ENCODE measurements at places on chromosomes 12 and 14. TPM values are rescaled to one million over a fixed set of nuclear protein-coding genes. Genes with fewer than 3 reads are reported as not detected.

DNA sequence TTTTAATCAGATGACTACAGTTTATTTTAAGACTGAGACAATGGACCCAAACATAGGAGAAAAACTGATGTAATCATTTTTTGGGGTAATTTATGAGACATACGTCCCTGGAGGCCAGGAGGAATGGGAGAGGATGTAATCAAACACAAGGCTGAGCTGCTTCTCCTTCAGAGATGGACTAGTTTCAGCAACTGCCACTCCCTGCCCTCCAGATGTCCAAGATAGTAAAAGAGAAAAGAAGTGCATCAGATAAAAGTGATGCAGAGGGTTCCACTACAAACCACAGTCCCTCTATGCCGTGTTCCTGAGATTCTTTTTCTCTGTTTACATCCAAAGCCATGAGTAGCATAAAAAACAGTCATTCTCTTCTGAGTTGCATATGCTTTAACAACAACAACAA is 101.1 kb downstream of the DACT1 start:
- peak; percentile 58 for DNase-seq

PTPRB gene
- polyA plus RNA-seq: 3.8 TPM

RDH12 gene
- not detected for polyA plus RNA-seq

DNA sequence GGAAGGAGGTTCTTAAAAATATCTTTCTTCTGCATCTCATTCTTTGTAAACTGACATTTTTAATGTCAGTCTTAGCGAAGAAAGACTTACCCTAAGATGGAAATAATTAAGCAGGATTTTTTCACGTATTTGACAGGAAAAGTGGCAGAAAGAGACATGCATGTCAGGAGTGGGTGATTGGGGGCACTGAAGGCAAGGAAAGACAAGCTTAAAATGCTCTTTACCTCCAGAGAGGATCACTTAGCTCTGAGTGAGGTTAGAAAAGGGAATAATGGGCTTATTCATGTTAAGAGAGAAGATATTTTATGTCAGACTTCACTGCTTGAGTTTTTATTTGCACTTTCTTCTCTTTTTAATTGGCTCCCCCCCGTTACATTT is 1358.2 kb upstream of the TMEM132C start:
- no peak for DNase-seq

PLEKHG7 gene
- not detected for polyA plus RNA-seq

- peak; percentile 85 for DNase-seq
These were observed 2.2 kb downstream of the TBPL2 start for GRCh38 chr14:55438066-55438683.

DNA sequence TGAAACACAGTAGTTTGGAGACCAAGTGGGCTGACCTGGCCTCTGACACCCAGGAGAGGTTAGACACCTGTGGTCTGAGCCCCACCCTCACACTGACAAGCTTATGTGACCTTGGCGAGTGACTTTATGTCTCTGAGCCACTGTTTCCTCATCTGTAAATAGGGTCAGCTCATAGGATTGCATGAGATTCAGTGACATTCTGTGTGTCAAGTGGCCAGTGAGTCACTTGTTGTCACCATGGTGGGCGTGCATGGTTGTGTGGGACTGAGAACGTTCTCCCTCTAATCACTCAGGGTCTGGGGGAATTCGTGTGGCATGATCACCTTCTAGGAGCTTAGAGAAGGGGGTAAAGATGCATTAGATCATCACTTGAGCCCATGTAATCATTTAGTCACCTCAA is 146.4 kb downstream of the PHETA1 start:
- DNase-seq: no peak

- DNase-seq: peak; percentile 87
These were observed 91.4 kb downstream of the PLEKHA5 start for GRCh38 chr12:19220852-19221466.

DNA sequence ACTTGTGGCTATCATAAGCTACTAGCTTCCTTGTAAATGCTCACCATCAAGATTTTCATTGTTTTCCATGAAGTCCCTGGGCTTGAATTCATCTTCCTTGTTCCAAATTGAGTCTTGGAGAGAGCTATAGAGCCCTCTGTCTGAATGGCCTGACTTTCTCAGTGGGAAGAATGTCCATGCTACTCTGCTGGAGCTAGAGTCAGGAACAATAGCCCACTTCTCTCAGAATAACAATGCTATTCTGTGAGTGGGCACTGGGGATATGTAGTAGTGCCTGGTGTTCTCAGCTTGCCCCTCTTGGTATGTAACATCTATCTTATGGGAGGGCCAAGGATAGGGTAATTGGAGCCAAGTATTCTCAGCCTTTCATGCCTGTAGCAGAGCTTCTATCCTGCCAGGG is 127.6 kb upstream of the TRHDE start:
- DNase-seq: no peak

DNA sequence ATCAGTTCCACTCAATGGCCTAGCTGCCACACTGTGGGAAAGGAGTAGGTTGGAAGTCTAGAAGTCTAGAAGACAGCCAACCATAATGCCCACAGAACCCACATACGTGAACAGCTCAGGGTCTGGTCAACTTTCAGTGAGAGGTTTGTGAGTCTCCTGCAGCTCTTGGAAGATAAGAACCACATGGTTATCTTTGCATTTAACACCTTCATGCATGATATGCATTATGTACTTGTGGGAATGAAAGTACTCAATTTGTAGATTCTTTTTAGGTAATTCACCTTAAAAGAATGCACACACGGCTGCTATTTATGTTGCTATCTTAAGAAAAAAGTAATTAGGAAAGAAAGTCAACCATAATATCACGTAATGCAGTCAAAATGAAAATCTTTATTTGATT is 126.7 kb downstream of the ESRRB start:
- DNase-seq: no peak

DNA sequence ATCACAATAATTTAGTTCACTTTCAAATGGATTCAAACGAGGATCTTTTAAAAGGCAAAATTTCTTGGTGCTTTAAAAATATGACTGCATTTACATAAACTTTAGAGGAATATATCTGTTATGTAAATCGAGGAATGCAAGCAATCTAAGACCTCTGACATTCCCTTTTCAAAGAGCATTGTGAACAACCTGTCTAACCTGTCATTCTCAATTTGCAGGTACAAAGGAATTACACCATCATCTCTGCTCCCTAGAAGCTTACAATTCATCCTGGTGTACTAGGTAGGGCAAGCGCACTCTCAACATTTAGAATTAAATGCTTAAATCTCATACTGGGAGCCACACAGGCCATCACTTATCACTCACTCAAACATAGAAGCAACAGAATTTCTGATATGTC is 35.6 kb downstream of the BMP4 start:
- no peak for DNase-seq

DNA sequence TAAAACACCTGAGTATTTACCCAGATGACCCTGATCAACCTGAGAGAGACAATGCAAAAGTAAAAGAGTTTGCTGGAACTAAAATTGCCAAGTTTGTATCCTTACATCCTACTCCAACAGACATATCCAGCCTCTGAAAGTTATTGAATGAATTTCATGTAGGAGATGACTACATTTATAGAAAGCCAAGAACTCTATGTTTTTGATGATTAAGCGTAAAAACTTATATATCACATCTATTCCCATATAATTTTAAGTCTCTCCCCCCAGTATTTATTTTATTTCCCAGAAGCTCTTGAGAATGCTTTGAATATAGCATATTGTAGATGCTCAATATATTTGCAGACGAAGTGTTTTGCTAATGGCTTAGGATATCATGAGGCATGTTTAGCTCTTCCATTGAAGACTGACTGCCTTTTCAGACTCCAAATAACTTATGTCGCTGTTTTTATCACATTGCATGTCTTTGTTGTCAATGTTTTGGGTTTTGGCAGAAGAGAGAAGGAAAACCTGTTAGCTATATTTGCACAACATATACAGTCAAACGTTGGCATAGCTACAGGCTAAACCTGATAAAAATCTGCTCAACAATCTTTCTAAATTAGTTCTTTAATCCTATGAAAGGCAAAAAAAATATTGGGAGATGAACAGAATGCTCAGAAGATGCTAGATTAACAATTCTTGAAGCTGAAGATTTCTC is 213.6 kb downstream of the DIO2 start:
- no peak for DNase-seq

RTN1 gene
- 0.33 TPM for polyA plus RNA-seq

GRCh38 chr14:50801706-50802105 is 29.3 kb downstream of the NIN start:
- peak; percentile 76 for DNase-seq

DNA sequence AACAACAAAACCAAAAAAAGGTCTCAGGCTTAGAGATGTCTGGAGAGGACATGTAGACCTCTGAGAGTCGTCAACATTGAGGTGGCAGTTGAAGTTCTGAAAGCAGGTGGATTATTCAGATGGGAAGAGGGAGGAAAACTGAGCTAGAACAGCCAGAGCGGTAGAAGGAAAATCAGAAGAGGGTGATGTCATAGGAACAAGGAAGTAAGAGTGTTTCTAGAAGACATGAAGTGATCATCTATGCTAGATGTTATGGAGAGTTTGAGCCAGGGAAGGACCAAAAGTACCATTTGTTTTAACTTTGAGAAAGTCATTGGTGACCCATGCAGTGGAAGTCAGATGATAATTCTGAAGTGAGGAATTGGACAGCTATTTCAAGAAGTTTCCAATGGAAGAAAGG is 316.2 kb upstream of the RGS6 start:
- DNase-seq: no peak

GRCh38 chr12:124601706-124602105 is 34.3 kb upstream of the NCOR2 start:
- DNase-seq: no peak

GRCh38 chr14:22429546-22430294 is 159.3 kb downstream of the DAD1 start:
- no peak for DNase-seq

- no peak for DNase-seq
These were observed 12.5 kb downstream of the HNRNPC start for GRCh38 chr14:21256539-21257393.

DNA sequence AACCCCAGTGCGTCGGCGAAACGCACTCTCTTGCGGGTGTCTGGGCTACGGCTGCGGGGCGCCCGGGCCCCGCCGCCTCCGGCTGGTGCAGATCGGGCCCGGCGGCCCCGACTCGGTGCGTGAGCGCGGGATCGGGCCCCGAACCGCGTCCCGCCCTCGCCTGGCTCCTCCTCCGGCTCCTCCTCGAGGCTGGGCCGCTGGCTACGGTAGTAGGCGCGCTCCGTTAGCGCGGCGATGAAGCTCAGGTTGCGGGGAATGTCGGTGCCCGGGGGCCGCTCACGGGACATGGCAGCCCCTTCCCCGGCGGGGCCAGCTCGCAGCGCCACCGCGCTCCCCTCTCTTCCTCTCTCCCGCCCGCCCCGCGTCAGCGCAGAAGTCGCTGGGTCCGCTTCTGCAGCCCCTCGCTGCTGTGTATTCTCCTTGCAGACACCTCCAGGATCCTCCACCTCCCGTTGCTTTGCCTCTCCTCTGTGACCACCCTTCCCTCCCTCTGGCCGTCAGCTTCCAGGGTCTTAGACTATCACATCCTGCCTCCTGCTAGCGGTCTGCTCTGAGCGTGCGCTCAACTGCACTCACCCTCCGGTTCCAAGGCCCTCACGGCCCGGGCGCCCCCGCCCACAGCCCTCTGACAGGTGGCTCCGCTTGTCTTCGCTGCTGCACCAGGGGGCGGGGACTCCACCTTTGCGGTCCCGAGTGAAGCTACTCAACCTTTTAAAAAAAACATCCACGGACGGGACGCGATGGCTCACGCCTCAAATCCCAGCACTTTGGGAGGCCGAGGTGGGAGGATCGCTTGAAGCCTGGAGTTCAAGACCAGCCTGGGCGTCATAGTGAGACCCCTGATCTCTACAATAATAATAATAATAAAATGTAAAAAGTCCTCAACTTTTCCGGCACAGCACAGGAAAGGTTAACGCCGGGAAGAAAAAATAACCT is at the start of gene PPP1R3E:
PPP1R3E (minus strand) TSS at position 570 of the 936 bp plus-strand sequence; CDS start at position 287, 283 bp downstream.
- peak; percentile 87 for DNase-seq

FAM181A gene
- polyA plus RNA-seq: not detected

HNF1A gene
- not detected for polyA plus RNA-seq

DNA sequence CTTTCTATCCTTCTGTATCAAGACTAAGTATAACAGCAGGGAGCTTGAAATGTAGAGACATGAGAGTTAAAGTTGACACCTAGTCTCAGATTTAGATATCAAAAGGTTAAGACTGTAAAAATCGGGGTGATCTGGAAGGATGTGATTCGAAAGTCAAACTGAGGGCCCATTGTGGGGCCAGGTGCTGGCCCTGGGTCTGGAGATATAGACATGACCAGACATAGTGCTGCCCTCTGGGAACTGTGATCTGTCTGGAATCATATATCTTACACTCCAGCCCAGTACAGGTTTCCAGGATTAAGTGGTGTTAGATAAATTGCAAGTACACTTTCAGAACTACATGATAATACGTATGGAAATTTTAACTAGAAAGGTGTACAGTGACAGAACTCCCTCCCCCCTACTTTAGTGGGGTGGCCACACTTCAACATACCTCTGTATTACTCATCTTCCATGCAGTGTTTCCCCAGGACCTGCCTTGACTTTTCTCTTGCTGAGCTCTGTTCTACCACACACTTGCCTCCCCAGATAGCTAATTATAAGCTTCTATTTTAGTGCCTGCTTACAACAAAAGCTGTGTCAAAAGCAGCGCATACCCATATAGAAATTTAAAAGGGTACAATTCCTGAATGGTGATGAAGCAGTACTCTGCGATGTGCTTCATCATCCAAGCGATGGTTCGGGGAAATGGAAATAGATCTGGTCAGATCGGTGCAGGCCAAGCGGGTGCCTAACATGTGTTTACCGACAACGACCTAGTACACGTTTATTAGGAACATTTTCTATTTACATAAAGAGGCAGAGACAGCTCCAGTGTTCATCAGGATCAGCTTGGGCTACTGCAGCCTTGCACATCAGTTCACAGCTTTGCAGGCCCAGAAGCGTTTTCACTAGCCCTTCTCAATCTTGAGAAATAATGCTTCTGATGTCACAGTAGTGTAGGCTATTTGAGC is 68.7 kb downstream of the ARF6 start:
- no peak for DNase-seq

- no peak for DNase-seq
These were observed 111.9 kb upstream of the C14orf180 start for GRCh38 chr14:104467641-104468040.

COL2A1 gene
- not detected for polyA plus RNA-seq

VRTN gene
- polyA plus RNA-seq: not detected
